Chondrocyte (in vitro differentiated cells): ENCODE measurements at places on chromosomes 13 and 19. TPM values are rescaled to one million over a fixed set of nuclear protein-coding genes. Genes with fewer than 3 reads are reported as not detected.

MADCAM1 gene
- 0.59 to 0.92 TPM (median 0.62 TPM) in 3 replicates for total RNA-seq

SOX21 gene
- not detected in 3 replicates for total RNA-seq

- DNase-seq, result no peak
These were observed 1651.9 kb upstream of the MIR17HG start for GRCh38 chr13:89695343-89696257.

DNA sequence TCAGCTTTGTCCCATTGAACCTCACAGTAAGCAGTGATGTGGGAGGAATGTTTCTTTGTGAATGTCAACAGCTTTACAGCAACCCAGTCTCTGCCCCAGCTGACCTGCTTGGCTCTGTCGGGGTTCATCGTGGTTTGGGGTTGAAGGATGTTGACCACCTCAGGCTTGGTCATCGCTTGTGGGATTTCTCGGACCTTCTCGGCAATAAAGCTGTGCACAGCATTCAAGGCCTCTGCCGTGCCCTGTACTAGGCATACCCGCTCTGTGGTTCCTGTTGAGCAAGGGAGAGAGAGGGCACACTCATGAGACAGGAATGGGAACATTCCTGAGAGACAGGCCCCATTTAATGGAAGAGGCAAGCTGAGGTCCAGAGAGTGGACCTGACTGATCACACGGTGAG, 20.0 kb downstream of the NOVA2 start:
- no peak for DNase-seq

ZNF324B gene
- total RNA-seq, result 6.3 to 9.8 TPM (median 7.5 TPM) in 3 replicates

ZNF177 gene
- total RNA-seq, result 3.7 to 8.5 TPM (median 4.4 TPM) in 3 replicates

ATP4A gene
- not detected in 3 replicates for total RNA-seq

KLF1 gene
- total RNA-seq, result not detected in 3 replicates

CD177 gene
- total RNA-seq, result not detected in 3 replicates

TMEM238 gene
- total RNA-seq, result 0.59 to 1.0 TPM (median 0.85 TPM) in 3 replicates
